ENCODE measurements at places on chromosomes 4 and X.

- DNase-seq: peak; percentile 28
Measured at GRCh38 chr4:1356181-1356998, 9.4 kb downstream of the UVSSA start.

DNA sequence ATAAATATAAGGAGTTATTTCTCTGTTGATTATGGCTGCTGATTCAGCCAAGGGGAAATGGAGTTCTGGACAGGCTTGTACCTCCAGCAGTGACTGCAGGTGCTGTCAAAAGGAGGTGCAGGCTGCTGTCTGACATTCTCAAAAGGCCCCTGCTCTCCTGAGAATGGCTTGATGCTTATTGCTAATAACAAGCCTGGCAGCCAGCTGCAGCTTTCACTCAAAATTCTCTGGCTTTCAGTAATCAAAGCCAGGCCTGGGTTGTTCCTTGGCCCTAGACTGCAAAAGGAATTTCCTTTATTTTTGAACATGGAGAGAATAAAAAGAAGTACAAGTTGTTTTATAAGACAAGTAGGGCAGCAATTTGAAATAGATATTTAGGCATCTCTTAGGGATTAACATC, 575.9 kb downstream of the MID1IP1 start:
- DNase-seq: no peak

DNA sequence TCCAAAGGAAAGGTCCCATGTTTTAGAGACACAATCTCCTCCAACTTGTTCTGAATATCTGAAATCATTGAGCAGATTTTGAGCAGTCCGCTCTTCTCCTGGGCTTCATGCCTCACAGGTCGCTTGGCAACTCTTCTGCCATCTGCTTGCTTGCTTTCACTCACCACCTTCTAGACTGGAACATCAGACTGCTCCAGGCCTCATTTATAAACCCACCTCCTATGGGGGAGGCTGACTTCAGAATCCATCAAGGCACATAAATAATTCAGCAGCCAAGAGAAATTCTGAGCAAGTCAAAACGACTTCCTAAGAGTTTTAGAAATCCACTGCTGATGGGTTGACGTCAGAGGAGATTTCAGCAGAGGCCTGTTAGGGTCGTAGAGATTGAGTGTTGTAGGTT, 64.1 kb downstream of the FAM184B start:
- no peak for DNase-seq

DNA sequence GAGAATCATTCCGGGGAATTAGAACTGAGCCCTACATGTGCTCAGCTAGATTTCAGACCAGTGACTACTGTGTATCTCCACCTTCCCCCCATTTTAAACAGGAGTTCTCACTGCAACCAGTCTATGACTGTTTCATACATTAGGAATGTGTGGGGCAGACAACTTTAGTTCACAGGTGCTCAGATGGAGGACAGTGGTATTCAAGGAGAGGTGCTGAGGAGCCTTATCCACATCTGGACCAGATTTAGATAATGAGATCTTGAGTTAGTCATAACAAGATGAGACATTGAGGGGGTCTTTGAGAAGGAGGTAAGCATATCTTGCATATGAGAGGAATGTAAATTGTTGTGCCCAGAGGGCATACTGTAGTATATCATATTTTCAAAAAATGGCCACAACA, 32.8 kb upstream of the RELL1 start:
- DNase-seq: no peak

GRCh38 chrX:93673056-93673868, at the start of gene NAP1L3:
Gene NAP1L3, minus strand, starts transcription at chrX:93673578. Its CDS starts 274 bp downstream, at chrX:93673304.
- DNase-seq: peak; percentile 68

GRCh38 chr4:119579823-119580222, 48.8 kb downstream of the PDE5A start:
- DNase-seq: no peak

GRCh38 chr4:68572653-68573170, 3.4 kb downstream of the UGT2B17 start:
- no peak for DNase-seq

- DNase-seq: no peak
Measured at GRCh38 chr4:15902746-15903145, 35.8 kb downstream of the FGFBP1 start.

DNA sequence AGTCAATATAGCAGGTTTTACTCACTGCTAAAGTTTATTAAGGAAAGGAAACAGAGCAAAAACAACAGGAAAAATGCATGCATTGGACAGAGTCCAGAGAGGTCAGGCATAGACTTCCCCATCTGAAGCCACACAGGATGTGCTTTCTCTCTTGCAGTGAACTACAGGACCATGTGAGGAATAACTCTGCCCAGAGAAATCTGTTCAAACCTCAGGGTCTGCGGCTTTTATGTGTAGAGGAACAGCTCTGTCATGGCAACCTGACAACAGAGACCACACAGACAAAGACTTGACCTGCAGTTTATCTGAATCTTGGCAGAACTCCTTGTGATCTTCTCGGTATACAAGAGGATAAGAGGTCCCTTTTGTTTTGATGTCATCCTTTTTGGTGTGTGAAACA, 46.3 kb upstream of the LONRF3 start:
- DNase-seq: no peak

DNA sequence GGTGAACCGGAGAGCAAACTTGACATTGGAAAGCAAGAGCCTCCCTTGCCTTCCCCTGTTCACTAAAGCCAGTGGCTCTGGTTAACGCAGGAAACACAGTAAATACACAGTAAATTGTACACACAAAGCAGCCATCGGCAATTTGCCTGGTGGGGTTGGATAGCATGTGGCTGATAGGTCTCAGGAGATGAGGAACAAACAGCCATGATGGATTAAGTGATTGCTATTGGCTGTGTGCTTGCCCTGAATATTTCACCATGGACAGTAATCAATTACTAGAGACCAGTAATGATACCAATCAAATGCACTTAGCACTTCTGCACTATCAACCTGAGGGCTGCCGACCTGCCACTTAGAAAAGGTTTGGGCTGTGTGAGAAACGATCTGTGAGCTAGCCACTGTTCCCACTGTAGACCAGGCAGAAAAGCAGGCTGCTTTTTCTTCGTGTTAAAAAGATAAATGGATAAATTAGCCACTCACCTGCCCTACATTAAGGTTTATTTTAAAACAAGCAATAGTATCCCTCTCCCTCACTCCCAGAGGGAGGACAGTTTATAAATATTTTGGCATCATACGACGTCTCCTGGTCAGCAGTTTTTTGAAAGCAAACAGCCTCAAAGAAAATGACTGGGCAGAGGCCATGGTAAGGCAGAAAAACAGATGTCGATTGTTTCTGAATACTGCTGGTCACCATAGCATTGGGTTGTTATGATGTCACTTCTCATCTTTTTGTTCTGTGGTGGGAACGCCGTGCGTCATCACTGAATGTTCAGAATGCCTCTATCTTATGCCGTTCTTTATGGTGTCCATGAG, 167.1 kb downstream of the MAML3 start:
- DNase-seq: no peak

GRCh38 chr4:185722029-185722316, 90.0 kb downstream of the SORBS2 start:
- DNase-seq: no peak

DNA sequence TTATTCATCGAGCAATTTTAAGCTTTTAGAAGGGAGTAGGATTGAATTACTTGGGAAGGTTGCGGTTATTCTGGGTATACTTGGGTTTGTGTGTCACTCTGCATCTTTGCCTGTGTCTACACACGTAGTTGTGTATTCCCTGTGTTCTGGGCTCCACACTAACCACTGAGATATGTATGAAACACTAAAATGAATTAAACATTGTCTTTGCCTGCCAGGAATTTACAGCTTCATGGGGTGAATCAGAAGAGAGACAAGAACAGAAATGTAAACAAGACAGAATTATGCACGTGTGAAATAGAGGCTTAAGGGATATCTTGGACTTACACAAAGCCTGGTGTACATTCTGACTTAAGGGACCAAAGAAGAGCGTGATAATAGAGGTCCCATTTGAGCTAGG, 228.5 kb downstream of the AFF2 start:
- DNase-seq: no peak

DNA sequence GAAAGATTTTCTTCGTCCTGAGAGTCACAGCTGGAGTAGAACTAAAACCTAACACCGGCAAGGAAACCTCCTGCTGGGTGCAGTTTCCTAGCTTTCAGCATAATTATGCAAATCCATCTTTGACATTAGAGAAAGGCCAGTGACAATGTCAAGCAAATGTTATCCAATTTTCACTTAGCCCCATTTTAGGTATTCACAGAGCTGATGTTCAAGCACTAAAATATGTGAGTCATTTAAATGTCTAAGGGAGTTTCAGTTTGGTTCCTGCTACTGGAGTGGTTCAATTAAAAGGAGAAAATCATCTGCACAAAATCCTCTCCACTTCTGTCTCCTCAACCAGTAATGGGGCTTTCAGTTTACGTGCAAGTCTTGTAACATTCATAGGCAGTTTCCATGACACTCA, 37.1 kb upstream of the AMOT start:
- no peak for DNase-seq

GRCh38 chrX:132270699-132271098, 51.5 kb upstream of the RAP2C start:
- no peak for DNase-seq

Measured in right lung (tissue), 10 donors.